ENCODE measurements at places on chromosomes 7 and 10.

- H3K36me3 ChIP-seq: no peaks in the 10 kb centered on the region
- no peaks in the 10 kb centered on the region for H3K27me3 ChIP-seq
- no peak for DNase-seq
- peaks cover 18% of the 10 kb centered on the region for H3K4me1 ChIP-seq
Observed at GRCh38 chr7:14104861-14105260, 115.4 kb upstream of the ETV1 start.

DNA sequence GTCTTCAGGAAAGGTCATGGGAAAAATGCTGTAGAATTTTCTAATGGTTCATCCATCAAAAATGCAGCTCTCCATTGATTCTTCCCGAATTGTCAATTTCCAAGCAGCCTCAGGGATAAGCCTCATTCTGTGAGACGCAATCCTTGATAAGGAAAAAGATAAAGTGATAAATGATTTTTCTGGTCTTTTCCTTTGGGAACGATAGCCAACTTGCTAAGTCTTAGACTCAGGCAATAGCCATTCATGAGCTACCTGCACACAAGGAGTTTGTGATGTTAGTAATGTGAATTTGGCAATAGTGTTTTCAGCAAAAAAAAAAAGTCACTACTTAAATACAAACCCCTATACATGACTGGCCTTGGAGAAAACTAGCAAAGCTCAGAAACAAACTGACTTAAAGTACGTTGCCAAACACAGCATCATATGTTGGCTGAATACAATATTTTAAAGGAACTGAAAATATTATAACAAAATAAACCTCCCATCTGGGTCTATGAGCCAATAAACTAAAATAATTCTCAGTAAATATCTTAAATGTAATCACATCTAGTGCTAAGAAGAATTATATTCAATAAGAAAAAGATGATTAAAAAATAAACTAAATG lies 75.5 kb downstream of the KLF6 start:
- no peak overlapping the region for H3K27ac ChIP-seq
- H3K36me3 ChIP-seq: no peaks in the 10 kb centered on the region
- H3K4me1 ChIP-seq: peaks cover 22% of the 10 kb centered on the region
- no peak overlapping the region for H3K4me3 ChIP-seq

DNA sequence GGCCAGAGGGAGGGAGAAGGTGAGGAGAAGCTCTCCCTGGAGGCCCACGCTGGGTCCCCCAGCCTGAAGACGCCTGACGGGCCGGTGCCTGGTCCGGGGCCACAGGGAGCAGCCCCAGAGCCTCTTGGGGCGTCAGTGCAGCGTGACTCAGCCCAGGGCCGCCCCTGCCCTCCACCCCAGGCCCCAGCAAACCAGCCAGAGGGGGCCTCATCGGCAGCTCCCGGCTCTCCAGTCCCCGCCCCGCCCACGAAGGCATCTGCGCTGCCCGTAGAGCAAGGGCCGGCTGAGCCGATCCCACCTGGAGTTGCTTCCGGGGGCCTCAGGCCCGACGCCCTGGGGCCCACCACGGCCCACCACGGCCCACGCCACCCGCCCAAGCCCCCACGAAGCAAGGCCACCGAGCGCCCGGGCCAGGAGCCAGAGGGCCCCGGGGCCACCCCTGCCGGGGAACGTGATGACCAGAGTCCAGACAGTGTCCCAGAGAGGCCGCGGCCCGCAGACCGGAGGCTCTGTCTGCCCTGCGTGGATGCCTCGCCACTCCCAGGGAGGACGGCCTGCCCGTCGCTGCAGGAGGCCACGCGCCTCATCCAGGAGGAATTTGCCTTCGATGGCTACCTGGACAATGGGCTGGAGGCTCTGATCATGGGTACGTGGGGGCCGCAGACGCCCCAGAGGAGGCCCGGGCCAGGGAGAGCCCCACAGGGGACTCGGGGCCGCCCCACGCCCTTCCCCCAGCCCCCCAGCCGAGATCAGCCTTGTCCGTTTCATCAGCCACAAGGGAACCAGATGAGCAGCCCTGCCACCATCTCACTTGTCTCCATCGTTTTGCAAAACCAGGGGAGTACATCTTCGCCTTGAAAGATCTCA lies 31.2 kb upstream of the UTF1 start:
- no peak overlapping the region for H3K4me3 ChIP-seq
- no peaks in the 10 kb centered on the region for H3K27me3 ChIP-seq
- no peaks in the 10 kb centered on the region for H3K4me1 ChIP-seq
- H3K36me3 ChIP-seq: no peaks in the 10 kb centered on the region
- no peak overlapping the region for H3K27ac ChIP-seq
- DNase-seq: no peak

DNA sequence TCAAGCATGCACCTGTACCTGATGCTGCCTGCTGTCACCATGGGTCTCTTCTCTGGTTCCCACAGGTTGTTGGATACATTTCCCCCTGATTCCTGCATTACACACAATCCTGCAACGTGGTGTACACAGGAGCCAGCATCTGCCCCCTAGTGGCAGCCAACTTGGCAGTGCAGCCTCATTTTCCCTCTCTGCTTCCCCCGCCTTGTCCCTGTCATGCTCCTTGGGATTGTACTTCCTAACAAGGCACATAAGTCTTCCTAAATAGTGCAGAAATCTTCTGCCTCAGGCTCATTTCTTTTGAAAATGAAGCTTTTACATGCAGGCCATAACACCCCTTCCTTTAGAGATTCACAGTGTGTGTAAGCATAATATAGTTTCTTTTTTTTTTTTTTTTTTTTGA lies 387.5 kb downstream of the CCSER2 start:
- no peak overlapping the region for H3K4me3 ChIP-seq
- no peaks in the 10 kb centered on the region for H3K27me3 ChIP-seq
- DNase-seq: peak; percentile 14
- no peaks in the 10 kb centered on the region for H3K4me1 ChIP-seq
- H3K36me3 ChIP-seq: no peaks in the 10 kb centered on the region
- H3K27ac ChIP-seq: no peak overlapping the region
